ENCODE measurements at places on chromosomes 3 and 15. TPM values are rescaled to one million over a fixed set of nuclear protein-coding genes. Genes with fewer than 3 reads are reported as not detected.

The CD86 gene
- 1.8 TPM for total RNA-seq

The TMEM40 gene
- total RNA-seq, result not detected

The TIGIT gene
- total RNA-seq, result not detected

The ARHGAP31 gene
- total RNA-seq, result 6.5 TPM

The TNFSF10 gene
- total RNA-seq, result 5.5 TPM

The PIGZ gene
- 5.1 TPM for total RNA-seq

The RLBP1 gene
- 0.69 TPM for total RNA-seq

The CCDC9B gene
- total RNA-seq, result 1.4 TPM

The GJD2 gene
- total RNA-seq, result 21.9 TPM

The GPR149 gene
- total RNA-seq, result 22.1 TPM

The GREM1 gene
- under 0.01 TPM for total RNA-seq

The LRIG1 gene
- 138 TPM for total RNA-seq

The RYR3 gene
- total RNA-seq, result 23.1 TPM

The RBPMS2 gene
- 0.46 TPM for total RNA-seq

The ANKDD1A gene
- 13.8 TPM for total RNA-seq
